ENCODE measurements at places on chromosomes 4 and X.

DNA sequence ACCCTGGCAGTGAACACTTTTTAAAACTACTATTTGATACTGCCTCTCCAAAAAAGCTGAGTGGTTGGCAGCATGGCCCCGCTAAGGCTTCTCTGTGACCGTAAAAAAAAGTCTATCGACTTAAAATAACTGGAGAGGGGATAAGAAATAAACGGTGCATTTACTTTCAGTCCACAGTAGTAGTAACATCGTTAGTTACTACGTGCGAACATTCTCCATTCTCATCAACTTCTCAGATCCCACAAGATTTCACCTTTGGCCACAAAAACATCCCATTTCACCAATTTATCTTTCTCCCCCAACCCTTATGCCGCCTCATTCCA is 524 bp upstream of the EXOSC9 start:
- no peak for DNase-seq

- no peak for DNase-seq
Measured at GRCh38 chr4:163343604-163344146, at the start of gene NPY5R. Gene NPY5R, plus strand, starts transcription at chr4:163343892. Its CDS starts 6,382 bp downstream, at chr4:163350274.

- DNase-seq: no peak
Measured at GRCh38 chr4:20383283-20383682, 131.6 kb downstream of the SLIT2 start.

DNA sequence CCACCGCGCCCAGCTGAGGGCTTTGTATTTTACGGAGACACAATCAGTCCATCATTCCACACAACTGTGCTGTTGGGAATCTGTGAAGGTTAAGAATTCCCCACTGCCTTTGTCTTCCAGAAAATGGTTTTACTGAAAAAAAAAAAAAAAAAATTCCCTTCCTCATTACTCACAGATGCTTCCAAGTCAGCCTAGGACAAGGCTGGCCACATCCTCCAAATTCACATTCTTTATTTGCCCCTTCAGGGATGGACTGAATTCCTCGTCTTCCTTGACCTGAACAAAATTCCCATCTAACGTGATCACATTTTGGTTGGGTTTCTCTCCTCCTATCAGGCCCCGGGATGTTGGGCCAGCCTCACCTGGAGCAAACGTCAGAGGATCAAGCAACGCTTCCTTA is 130.3 kb downstream of the DHRSX start:
- DNase-seq: no peak

DNA sequence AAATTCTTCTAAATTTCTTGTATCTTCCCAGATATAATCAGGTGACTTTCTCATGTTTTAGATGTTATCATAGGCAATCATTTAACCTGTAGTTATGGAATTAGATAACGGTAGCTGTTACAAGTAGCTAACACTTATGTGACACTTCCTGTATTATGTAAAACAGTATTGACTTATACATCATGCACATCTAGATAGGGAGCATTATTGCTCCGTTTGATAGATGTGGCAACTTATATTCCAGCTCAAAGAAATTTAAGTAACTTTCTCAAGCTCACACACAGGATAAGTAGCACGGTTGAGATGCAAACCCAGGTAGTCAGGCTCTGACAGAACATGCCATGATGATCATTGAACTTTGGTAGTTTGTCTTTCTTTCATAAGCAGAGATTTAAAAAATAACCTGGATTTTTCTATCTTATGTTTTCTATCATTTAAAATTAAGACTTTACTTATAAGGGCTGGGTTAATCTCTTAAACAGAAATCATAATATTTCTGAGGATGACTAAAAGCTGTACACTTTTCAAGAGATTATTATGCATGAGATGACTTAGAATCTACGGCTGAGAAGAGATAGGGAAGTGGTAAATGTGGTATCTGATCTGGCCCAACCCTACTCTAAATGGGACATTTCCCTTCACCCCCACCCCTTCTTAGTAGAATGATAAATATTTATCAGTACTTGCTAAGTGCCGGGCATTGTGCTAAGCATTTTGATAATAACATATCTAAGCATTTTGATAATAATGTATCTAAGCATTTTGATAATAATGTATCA is 69.1 kb upstream of the HPGD start:
- DNase-seq: no peak

- peak; percentile 96 for DNase-seq
Measured at GRCh38 chr4:15690020-15690809, 8.6 kb downstream of the FAM200B start.

- peak; percentile 74 for DNase-seq
Measured at GRCh38 chr4:185865901-185866328, 53.9 kb upstream of the SORBS2 start.

- DNase-seq: no peak
Measured at GRCh38 chr4:55543858-55544257, 2.9 kb downstream of the CLOCK start.

DNA sequence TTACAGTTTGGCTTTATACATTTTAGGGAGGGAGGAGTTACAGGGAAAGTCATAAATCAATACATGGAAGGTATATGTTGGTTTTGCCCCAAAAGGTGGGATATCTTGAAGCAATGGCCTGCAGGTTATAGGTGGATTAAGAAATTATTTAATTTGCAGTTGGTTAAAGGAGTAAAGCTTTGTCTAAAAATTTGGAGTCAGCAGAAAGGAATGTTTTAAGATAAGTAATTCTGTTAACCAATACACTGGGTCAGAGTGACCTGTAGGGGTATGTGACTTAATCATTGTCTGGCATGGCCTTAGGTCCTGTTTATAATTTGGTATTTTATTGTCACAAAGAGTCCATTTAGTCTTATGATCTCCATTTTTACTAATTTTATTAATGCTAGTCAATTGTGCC is 115.0 kb downstream of the AGTR2 start:
- DNase-seq: peak; percentile 16

GRCh38 chr4:158529505-158529904 is 7.8 kb downstream of the RXFP1 start:
- DNase-seq: no peak

DNA sequence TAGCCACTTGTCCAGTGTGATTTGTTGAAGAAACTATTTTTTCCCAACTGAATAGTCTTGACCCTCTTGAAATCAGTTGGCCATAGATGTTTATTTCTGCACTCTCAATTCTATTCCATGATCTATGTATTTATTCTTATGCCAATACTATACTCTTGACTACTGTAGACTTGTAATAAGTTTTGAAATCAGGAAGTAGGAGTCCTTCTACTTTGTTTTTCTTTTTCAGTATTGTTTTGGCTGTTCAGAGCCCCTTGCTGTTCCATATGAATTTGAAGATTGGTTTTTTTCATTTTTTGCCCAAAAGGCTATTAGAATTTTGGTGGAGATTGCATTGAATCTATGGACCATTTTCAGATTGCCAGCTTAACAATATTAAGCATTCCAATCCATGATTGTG is 10.2 kb downstream of the SAP30 start:
- DNase-seq: no peak

DNA sequence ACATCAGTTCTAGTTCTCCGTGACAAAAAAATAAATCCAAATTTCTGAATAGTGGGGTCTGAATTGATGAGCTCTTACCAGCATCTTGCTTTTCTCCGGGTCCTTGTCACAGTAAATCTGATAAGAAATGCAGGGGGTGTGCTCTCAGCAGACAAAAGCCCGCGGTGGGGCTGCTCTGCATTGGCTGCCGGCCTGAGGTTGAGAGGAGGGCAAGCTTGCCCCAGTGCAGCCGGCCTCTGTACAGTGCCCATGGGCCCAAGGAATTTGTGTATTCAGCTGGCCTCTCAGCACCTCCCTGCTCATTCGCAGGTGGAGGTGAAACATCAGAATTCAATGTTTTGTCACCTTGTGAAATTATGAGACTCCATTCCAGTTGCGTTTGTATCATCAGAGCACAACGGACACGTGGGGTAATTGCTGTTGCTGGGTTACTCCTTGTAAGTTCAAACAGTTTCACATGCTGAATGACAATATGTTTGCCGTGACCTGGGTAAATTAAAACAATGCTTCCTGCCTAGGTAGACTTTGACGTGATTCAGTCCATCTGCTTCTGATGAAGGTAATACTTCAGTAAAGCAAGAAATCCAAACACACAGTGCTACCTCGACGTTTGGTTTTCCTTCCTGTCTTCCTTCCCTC is 596.4 kb downstream of the MID1IP1 start:
- DNase-seq: no peak

DNA sequence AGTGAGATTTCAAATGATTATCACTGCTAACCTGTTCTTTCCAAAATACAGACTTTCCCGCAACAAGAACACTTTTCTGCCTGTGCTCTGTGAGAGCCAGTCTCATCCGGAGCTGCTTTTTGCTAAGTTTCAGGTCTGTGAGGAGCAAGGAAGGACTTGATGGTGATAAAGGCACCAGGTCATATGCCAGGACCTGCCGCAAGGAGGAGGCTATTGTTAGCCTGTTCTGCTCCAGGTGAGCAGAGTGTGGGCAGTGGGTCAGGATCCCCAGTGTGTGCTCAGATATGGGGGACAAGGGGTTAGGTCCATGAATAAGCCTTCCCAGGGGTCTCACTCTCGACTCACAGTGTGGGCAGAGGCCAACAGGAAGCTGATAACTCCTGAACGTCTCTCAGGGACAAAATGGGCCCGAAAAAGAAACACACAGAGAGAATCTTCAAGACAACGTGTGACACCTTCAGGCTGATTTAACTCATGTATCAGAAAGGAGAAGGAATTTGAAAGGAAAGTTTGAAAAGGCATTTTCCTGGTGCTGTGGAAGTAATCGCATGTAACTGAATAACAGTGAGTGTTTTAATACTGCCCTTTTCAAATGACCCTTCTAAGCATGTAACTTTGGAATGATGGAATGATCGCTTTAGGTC is 57.7 kb upstream of the PDLIM3 start:
- DNase-seq: no peak

DNA sequence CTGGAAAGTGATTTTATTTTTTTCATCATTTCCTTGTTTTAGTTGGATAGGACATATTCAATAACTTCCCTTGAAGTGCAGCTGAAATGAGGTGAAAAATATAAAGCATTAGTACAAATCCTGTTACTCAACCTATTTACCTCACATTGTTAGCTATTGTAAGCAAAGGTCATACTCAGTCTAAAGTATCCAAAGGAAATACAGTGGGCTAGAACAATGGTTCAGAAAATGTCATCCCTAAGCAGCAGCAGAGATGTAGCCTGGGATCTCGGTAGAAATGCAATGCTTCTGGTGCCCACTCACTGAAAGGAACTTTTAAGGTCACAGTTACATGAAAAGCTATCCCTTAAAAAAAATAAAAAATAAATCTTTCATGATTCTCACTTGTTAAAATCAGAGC is 300.6 kb downstream of the PPP4R3C start:
- no peak for DNase-seq

- DNase-seq: peak; percentile 62
Measured at GRCh38 chr4:133969202-133969848, 232.3 kb downstream of the PABPC4L start.

DNA sequence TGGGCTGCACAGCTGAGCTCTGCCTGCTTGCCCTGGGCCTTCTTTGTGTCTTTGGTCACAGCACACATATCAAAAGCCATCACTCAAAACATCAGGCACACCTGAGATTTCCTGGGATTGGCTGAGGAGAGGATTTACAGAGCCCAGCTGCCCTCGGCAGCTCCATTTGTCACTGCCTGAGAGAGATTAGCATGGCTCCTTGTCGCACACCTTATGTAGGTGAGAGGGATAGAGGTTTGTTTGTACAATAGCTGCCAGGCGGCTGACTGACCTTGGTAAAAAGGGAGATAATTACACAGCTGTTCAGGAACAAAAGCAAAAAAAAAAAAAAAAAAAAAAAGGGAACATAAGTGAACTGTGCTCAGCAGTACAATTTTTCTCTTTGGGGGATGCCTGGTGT is 63.2 kb downstream of the MGST2 start:
- no peak for DNase-seq

GRCh38 chrX:120334603-120335002 is 23.3 kb upstream of the TMEM255A start:
- DNase-seq: no peak

DNA sequence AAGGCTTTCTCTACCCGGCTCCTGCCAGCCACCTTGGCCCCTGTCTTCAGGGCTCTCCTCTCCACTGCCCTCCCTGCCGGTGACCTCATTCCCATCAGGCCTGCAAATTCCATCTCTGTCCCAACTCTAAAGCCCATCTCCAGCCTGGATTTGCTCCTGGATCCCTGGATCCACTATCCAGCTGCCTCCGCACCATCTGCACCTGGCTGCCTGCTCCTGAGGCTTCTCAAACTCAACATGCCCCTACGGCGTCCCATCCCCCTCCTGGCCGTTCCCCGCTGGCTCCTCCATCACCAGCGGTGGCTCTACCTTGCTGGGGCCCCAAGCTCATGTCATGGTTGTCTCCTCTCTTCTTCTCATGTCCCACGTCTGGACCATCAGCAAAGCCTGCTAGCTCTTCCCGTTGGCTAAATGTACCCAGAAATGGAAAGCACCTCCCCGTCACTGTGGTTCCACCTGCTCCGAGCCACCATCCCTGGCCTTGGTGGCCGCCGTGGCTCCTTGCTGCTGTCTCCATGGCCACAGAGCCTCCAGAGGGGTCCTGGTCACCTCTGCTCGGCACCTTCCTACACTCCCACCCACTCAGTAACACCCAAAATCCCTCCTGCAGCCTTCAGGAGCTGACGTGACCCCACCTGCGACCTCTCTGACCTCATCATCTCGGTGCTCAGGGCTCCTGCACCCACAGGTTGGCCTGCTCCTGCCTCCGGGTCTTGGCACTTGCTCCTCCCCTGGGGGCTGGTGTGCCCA is 58.5 kb downstream of the ADRA2C start:
- DNase-seq: no peak

DNA sequence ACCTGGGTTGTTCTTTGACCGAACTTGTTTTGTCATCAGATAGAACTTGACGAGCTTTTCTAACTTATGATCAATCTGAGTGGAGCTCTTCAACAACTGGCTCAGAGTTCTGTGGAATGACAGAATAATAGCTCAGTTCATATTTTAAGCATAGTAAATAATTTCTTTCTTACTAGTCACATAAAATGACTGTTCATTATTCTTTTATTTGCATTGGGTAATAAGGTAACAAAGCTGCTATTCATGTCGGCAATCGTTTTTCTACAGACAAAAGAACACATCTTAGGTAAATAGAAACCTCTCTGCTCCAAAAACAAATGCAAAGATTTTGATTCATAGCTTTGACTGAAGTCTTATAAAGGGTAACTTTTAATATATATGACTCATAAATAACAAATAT is 57.3 kb upstream of the CXCL8 start:
- DNase-seq: no peak

- no peak for DNase-seq
Measured at GRCh38 chrX:65635378-65635777, 32.1 kb upstream of the MSN start.

- peak; percentile 8 for DNase-seq
Measured at GRCh38 chrX:14497184-14497666, 32.1 kb upstream of the GLRA2 start.

DNA sequence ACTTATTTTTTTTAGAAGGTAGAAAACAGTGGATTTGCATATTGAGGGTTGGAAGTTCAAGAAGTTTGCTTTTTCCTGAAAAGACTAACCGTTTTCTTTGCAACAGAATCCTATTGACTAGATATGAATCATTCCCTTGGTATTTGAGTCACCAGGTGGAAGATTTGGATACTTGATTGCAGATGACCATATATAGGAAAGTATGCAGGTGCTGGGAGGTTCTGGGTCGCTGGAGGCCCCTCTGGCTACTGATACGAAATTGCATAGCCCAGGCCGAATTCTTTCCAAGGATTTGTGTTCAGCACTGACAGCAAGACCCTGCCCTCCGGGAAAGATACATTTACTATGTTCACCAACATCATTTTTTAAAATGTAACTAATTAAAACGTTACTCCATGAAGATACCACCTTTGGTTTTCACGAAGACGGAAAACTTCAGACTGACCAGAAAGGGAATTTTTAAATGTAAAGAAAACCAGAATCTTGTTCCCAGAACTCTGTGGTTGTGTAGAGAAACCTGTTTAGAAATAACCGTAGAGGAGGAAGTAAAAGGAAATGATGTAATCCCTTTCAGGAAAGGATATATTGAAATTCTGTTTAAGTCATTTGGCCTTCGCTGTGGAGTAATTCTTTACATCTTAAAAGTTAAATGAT is 946 bp downstream of the ANXA3 start:
- DNase-seq: no peak
